ENCODE measurements at places on chromosomes 4 and X.

DNA sequence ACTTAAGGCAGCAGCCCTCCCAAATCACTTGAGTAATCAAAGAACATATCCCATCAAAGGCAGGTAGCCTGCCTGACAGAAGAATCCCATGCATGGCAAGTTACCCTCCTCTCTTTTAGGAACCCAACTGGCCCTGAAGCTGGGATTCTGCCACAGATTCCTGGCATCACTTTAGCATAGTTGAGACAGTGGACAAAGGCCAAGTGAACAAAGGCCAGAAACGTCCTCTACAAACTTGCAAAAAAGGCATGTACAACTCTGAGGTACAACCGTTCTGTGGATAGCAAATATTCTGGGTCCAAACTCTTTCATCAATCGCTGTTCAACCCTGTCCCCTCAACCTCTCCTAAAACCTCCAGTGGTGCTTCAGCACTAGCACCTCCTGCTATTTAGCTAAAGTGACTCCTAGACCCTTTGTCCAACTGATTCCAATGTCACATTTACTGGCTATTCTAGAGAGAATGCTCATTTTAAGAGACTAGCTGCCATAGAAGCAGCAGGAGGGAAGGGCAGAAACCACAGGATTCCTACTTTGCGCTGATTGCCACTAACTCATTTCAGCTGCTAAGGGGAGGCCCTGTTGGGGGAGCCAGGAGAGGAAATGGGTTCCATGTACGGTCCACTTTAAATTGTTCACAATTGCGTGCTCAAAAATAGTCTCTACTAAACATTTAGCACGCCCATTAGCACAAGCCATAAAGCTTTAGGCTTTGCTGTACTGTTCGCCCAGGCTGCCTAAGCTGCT, 105.9 kb downstream of the SHROOM4 start:
- DNase-seq = no peak

- no peak for DNase-seq
Observed at GRCh38 chr4:159048166-159048886, 54.6 kb upstream of the RAPGEF2 start.

- no peak for DNase-seq
Observed at GRCh38 chr4:168865854-168866253, 144.2 kb downstream of the CBR4 start.

GRCh38 chr4:176300565-176300964, 19.2 kb upstream of the SPCS3 start:
- no peak for DNase-seq

DNA sequence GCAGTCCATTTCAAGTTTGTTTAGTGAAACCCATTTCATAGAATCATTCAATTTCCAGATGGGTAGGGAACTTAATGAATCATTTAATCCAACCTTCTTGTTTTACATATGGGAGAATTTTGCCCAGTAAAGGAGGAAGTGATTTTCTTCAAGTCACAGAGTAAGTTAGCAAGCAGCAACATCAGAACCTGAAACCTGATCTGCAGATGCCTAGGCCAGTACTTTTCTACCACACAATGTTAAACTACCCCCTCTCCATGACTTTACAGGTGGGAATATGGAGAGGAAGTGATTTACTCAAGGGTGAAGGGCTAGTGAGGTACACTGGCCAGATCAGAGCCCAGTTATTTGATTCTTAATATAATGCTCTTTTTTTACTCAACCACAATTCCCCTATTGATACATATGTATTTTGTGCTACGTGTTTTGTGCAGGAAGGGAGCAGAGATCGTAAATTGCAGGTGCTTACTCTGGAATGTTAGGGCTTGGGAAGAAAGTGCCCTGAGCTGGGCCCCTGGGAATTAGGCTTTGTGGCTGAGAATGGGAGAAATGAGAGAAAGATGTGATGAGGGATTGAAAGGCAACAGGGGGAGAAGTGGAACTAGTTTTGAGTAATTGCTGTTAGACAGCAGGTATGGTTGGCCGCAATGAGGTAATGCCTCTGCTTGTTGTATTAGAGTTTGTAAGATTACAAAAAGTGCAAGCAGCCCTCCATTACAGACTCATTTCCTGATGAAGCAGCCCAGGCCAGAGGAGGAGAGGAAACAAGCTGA, 6.8 kb downstream of the LHFPL1 start:
- no peak for DNase-seq

- no peak for DNase-seq
Observed at GRCh38 chr4:137998666-137999429, 243.3 kb downstream of the SLC7A11 start.

- DNase-seq = no peak
Observed at GRCh38 chrX:116357329-116357728, 79.1 kb upstream of the SLC6A14 start.

GRCh38 chr4:109879081-109879480, 31.2 kb downstream of the LRIT3 start:
- DNase-seq = no peak

- DNase-seq = peak; percentile 4
Observed at GRCh38 chrX:151488677-151489076, 74.8 kb upstream of the PASD1 start.

DNA sequence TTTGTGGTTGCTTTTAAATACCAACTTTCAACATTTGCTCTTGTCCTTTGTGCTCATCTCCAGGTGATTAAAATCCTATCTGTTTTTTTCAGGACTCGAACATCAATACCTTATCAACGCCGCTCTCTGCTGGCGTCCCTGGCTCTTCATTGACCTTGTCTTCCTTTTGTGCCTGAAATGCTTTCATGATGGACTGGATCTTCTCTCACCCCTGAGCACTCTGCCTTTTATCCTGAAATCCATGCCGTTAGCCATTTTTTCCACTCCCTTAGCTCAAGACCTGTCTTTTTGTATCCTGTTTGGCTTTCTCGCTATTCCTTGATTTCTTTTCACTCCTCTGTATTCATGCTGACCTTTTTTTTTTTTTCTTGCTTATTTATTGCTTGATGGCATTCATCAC, 549.5 kb upstream of the CPEB2 start:
- DNase-seq = no peak

DNA sequence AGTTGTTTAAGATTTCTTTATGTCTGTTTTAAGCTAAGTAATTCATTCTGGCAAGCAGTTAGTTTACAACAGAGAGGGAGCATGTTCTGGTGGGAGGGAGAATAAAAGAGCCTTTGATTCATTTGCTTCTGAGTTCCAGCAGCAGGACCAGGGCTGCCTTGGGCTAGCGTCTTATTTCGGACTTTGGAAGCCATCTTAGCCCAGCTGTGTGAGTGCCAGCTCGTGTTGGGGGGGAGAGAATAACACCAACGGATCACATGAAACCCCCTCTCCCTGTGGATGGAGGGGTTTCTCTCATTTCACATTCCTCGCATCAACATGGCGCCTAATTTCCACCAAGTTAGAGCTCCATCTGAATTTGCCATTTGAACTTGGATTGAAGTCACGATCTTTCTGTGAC, 7.4 kb downstream of the GAB1 start:
- no peak for DNase-seq

- no peak for DNase-seq
Observed at GRCh38 chrX:153303276-153304262, 18.0 kb downstream of the PNMA6F start.

DNA sequence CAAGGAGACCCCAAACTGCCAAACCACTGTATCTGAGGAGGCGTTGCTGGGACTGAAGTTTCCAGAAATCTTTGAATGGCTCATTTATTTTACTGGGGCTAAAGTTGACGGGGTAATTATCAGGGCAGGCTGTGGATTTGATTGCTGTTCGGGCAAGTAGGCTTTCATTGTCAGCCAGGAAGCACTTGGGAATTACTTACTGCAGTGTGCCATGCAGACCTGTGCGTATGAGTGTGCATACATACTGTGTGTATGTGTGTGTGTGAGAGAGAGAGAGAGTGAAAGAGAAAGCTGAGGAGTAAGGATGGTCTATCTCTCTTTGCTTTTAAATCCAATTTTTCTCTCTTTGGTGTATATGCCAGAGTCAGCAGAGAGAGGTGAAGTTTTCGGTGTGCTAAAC, 122.7 kb downstream of the NPNT start:
- no peak for DNase-seq

- no peak for DNase-seq
Observed at GRCh38 chrX:98141466-98141865, 1257.8 kb downstream of the RPA4 start.

DNA sequence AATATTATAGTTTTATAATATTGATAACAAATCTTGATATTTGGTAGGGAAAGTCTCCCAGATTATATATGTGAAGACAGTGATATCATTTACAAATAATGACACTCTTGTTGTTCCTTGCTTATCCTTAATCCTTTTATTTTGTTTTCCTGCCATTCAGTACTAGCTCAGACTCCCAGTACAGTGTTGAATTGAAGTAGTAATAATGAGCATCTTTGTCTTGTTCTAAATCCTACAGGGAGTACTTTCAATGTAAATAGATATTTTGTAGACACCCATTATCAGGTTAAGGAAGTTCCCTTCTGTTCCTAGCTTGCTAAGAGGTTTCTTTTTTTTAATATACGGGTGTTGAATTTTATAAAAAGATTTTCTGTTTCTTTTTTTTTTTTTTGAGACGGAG, 33.0 kb downstream of the WWC2 start:
- no peak for DNase-seq

DNA sequence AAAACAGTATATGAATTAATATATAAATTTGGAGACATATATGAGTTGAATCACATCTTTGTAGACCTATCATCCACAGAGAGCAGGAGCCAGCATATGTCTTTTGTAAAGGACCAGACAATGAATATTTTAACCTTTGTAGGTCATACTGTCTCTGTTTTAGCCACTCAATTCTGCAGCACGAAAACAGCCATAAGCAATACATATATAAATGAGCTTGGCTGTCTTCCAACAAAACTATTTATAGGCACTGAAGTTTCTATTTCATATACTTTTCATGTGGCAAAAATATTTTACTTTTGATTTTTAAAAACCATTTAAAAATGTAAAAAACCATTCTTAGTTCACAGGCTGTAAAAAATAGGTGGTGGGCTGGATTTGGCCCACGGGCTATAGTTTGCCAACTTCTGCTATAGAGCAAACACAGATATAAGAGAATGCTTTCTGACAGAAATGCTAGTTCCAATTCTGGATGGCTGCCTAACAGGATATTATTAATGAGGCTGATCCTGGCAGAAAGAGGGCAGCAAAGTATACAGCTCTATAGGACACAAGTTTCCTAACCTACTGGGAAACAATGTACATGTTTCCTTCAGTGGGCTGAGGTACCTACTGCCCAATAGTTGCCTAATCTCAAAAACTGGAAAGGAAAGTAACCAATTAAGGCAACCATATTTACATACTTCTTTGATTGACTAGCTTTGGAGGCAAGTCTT, 58.1 kb upstream of the UCP1 start:
- no peak for DNase-seq

- peak; percentile 64 for DNase-seq
Observed at GRCh38 chr4:40056716-40057585, at the start of gene N4BP2. Gene N4BP2 (plus strand): TSS chr4:40056850. CDS start chr4:40097341, 40,491 bp downstream.

DNA sequence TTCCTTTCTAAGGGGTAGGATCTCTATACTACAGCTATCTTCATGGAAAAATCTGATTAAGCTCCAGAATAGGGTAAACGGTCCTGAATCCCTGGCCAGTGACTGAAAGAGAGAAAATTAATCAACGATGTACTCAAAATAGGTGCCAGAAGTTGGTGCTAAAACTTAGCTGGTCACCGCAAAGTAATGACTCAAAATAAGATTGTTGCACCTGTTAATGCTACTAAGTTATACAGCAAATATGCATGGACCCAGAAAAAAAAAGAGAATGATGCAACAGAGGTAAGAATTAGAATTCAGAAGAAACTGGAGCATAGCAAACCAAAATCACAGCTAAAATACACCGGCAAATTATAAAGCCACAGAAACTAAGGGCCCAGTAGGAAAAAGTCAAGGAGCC, 239.7 kb upstream of the FAM241A start:
- DNase-seq = no peak

GRCh38 chr4:140331245-140331644, 42.2 kb upstream of the SCOC start:
- DNase-seq = no peak

GRCh38 chr4:161343569-161343950, 820.2 kb downstream of the FSTL5 start:
- no peak for DNase-seq

GRCh38 chrX:30275498-30275897, 28.6 kb downstream of the MAGEB1 start:
- no peak for DNase-seq

DNA sequence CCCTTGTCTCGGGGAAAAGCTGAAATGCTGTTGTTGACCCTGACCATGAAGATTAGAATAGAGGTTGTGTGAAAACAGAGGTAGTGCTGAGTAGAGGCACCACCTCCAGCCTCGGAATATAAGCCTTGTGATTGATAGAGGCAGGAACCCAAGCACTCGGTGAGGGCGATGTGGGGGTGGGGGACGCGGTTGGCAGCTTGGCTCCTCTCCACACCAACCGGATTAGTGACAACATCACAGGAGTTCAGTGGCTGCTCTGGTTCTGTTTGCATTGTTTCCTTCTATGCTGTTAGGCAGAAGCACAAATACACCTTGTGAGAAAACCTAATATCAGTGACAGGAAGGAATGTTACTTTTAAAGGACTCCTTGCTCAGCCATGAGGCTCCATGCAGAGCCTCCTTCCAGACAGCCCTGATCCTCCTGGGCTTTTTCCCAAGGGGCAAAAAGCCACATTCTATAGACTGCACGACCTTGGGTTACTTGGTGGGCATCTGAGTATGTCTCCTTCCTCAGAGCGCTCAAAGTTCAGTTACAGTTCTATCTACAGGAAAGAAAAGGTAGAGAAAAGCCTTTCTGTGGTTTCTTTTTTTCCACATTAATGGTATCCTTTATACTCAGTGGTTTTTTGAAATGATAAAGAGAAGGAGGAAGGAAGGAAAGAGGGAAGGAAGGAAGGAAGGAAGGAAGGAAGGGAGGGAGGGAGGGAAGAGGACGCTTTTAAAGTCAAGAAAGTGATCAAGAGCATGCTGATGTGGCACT, 150.4 kb upstream of the NOCT start:
- DNase-seq = no peak

DNA sequence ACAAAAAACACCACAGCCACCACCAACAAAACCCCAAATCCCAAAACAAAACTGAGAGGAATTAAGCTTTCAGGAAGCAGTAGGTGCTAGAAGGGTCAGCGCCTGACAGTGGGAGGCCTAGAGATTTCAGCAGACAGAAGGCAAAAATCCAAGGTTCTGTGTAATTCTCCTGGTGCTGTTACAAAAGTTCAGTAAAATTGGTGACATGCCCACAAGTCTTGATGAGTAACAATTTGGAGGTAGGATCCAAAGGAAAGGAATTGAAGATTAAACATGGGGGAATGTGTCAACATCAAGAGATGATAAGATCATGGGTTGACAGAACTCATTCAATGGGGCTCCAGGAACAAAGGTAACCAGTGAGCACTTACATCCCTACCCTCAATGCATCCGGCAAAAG, 653.8 kb upstream of the CPEB2 start:
- DNase-seq = no peak

- DNase-seq = peak; percentile 73
Observed at GRCh38 chrX:107678957-107679740, 50.8 kb downstream of the PRPS1 start.

DNA sequence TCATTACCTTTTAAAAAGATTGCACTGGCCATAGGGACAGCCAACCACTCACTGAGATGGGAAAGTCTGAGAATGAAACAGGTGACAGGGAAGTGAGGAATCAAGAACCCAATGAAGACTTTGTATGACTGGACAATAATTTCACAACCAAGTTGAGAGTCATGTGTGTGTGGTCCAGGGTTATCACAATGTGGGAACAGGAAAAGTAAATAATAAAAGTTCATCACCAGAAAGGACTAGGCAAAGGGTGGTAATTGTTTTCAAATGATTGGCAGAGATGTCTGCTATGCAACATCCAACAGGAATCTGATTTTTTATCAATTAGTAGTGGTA, 129.3 kb downstream of the AMELX start:
- no peak for DNase-seq

GRCh38 chr4:165927366-165927765, 54.3 kb downstream of the TLL1 start:
- no peak for DNase-seq
